AG10803 (cell line): ENCODE measurements at places on chromosomes 5 and 9.

GRCh38 chr5:33938881-33939280 is 2.7 kb downstream of the RXFP3 start:
- DNase-seq: no peak

DNA sequence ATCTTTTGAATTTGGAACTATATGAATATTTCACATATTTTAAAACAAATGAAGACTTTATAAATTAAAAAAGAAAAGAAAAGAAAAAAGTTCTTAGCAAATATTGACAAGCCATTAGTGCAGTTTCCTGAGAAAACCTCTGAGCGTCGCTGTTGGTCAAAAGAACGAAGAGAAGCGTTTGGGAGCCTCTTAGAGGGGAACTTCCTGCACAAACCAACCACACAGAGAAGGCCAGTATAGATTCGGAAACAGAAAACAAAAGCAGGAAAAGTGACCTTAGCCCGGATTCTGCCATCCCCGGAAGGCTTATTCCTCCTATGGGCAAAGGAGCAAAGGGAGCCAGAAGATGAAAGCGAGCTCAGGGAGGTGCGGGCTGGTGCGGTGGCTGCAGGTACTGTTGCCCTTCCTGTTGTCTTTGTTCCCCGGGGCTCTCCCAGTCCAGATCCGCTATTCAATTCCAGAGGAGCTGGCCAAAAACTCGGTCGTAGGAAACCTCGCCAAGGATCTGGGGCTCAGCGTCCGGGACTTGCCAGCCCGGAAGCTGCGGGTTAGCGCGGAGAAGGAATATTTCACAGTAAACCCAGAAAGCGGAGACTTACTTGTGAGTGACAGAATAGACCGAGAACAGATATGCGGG is at the start of gene PCDHGB2:
PCDHGB2 (plus strand) TSS at position 205 of the 637 bp plus-strand sequence; CDS start at position 347, 142 bp downstream.
- peak; percentile 55 for DNase-seq

GRCh38 chr9:92724528-92725265 is 39.9 kb downstream of the BICD2 start:
- no peak for DNase-seq

GRCh38 chr5:108251350-108251749 is 130.5 kb downstream of the FBXL17 start:
- DNase-seq: no peak

DNA sequence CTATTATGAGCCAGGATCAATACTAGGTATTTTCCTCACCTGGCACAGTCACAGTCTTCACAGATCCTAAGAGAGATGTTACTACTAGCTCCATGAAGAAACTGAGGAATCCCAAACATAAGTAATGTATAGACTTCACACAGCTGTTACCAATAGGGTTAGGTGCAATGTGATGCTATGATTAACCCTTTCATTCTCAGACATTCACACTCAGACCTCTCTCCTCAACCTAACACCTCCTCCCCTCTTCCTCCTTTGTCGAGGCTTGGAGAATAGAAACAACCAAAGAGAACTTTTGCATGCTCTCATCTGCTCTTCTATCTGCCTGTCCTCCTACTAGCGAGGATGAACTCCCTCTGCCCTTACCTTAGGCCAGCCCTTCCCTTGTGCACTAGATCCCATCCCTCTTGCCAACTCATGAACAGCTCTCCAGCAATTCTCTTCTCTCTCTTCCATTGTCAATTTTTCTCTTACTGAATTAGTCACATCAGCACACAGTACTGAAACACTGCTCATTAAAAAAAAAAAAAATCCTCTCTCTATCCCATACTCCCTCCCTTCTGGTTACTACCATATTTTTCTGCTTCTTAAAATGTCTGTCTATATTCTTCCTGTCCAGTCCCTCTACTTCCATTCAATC is 47.7 kb downstream of the MAPKAP1 start:
- DNase-seq: no peak

DNA sequence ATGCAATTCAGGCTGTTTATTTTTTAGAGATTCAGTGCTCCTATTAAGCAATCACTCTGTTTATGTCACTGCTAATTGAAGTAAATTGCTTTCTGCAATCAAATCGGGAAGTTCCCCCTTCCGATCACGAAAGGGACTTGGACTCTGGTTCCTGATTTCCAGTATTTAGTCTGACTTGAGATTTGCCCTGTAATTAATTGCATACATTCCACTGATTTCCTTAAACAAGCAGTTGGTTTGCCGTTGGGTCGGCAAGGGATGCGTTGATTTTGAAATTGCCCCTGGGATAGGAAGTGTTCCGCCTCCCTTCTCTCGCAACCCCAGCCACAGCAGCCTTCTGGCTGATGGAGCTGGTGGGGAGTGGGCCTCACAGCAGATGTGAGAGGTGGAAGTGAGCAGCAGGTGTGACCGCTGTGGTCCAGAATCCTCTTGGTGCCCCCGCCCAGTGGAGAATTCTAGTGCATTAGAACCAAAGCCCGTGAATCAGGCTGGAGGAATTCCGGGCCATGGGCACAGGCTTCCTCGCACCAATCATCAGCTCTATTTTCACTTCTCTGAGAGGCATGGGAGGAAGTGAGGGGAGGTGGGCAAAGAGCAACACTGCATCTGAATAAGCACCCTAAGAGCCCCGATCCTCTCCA is 102.5 kb downstream of the SPRY4 start:
- DNase-seq: no peak

DNA sequence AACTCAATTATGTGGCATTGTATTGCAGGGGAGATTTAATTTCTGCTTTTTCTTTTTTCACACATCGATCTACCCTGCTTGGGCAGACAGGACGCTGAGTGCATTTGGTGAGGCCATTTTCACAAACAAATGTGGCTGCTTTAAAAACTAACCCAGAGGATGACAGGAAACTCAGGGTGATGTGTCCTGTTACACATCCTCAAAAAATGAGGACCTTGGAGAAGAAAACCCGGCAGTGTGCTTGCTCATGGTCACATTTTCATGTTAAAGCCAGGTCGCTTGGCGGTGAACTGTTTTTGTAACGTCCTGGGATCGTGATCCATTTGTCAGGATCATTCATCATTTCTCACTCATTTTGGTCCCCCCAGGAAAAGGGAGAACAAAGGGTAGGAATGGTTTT is 478.3 kb upstream of the ADAMTS16 start:
- DNase-seq: no peak

- no peak for DNase-seq
Measured at GRCh38 chr9:89892920-89893319, 288.1 kb downstream of the GADD45G start.

GRCh38 chr9:137975527-137975913 is 97.9 kb downstream of the CACNA1B start:
- DNase-seq: no peak

GRCh38 chr5:135628771-135629563 is 50.2 kb upstream of the CXCL14 start:
- DNase-seq: no peak

DNA sequence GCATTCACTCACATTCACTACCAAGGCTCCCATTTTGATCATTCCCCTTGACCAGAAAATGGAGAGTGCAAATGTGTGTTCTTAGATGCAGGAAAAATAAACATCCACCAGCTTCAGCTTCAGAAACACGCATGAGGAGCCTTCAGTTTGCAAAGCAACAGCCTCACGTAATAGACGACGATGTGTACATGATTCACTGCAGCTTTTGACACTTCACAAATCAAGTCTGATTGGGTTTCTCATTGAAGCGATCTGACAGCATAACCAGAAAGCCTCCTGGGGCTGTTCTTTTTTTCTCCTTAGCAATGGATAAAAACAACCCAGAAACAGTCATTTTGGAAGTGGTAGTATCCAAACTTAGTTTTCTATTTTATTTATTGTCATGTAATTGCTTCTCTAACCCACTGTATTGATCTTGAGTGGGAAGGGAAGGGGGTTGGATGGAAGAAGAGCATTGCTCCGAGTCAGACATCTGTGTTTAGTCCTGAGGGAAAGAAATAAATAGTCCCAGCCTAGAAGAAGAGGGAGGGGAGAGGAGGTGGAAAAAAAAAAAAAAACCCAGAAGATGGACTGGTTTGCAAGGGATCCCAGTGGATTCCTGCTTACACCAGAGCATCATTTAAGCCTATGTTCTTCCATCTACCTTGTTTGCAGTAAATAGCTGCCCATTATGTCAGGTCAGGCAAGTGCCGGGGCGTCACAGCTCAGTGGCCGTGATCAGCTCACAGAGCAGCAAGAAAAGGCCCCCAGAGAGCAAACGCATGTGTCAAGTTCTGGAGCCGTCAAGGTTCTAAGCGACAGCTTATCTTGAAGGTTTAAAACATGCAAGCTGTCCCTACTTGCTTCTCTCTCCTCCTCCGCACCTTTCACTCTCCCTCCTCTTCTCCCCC is 190.2 kb upstream of the SNX2 start:
- DNase-seq: no peak

GRCh38 chr5:78907255-78907891 is 77.7 kb downstream of the ARSB start:
- DNase-seq: peak; percentile 91

DNA sequence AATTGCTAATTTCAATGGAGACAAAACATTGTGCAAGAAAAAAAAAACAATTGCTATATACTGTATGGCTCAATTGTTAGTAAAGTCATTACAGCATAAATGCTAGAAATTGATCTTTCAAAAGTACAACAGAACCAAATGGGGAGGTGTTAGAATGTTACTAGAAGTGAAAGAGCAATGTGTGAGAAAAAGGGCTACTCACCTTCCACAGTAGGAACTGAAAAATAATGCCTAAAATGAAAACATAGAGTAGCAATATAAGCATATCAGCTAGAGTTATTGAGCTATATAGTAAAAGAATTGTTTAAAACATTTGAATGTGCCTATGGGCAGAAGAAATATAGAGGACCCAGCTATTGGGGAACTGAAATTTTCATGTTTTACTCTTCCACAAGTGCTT is 10.9 kb upstream of the RXFP3 start:
- DNase-seq: no peak

DNA sequence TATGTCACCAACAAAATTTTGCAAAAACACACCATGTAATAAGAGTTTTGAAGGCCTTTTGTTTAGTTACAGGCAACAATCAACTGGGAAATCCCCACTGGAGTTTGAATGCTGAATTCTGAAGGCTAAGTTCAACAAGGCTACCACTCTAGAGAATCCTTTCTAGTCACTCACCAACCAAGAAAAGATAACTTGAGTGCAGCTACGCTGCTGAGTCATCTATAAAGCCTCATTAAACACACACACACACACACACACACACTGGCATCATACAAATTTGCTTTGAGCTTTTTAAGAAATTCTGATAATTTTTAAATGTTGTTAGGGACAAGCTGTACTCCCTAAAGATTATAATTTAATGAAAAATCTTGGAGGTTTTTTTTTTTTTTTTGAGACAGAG is 219.6 kb downstream of the DENND1A start:
- peak; percentile 75 for DNase-seq

- peak; percentile 79 for DNase-seq
Measured at GRCh38 chr5:59380350-59380951, 513.1 kb downstream of the PDE4D start.

- no peak for DNase-seq
Measured at GRCh38 chr9:97484134-97484533, 17.3 kb upstream of the TMOD1 start.

DNA sequence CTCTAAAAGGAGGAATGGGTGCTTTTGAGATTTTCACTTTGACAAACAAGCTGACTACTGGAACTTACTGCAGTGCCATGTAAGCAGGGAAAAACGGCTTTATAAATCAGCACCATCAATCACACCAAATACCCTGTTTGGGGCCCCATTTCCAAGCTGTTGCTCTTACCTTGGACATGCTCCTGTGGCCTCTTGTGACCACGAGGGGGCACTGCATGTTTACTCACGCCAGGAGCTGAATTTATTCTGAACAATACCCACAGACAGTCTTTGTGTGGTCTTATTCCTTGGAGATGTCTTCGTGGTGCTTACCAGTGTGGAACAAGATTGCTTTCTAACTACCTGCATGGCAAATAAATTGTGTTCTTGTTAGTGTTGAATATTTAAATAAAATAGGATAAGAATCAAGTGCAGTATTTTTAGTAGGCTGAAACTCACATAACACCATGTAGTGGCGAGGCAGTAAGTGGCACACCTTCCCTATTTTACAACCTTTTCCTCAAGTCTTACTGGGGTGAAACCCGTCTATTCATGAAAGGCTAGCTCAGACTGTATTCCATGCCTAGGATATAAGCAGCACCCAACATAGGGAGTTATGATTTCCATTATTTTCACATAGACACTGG is 155.5 kb upstream of the NMUR2 start:
- peak; percentile 66 for DNase-seq

DNA sequence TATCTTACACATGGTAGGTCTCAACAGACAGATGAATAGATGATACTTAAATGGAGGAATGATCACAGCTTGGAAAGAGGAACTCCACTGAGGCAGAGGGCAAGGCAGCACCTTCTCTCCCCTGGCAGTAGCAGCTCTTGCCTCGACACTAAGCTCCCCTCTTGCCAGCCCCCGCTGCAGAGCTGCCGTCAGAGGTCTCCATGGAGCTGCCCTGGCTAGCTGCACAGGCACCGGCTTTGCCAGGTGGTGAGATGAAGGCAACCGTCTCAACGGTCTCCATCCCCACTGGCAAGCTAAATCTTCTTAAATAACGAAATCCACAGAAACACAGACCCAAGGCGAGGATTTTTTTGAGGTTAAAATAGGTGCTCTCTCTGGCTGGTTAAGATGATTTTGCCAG is 81.2 kb downstream of the CRB2 start:
- no peak for DNase-seq

DNA sequence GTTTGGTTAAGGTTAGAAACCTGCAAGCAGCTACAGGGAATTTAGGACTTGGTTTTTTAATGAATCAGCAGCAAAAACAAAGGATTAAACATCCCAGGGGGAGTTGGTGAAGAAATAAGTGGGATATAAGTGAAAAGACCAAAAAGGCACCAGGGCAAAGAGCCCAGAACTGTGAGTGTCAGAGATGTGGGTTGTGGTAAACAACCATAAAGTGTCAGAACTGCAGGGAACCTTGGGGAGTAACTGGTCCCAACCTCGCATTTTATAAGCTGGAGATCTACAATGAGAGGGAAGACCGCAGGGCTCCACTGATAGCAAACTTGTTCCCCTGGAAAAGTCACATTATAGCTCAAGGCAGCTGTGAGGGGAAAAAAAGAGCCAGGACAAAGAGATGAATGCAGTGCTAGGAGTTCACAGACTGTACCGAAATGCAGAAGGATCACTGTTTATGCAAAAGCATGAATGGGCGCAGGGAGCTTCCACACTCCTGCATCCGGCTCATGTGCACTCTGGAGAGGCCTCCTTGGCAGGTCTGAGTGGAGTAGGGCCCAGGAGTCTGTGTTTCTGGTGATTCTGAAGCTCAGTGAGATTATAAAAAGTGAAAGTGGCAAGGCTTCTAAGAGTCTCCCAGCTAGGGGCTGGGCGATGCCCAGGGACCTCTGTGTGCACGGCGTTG is 156.3 kb downstream of the GOLPH3 start:
- DNase-seq: peak; percentile 45
